Fibroblast of lung (primary cell): ENCODE measurements at places on chromosomes 16 and 17. TPM values are rescaled to one million over a fixed set of nuclear protein-coding genes. Genes with fewer than 3 reads are reported as not detected.

- peak; percentile 92 for DNase-seq
- no peak overlapping the region for H3K4me3 ChIP-seq
- no peak overlapping the region for H3K27ac ChIP-seq
- H3K27me3 ChIP-seq: no peaks in the 10 kb centered on the region
- no peaks in the 10 kb centered on the region for H3K4me1 ChIP-seq
- H3K36me3 ChIP-seq: no peaks in the 10 kb centered on the region
These were observed 10.3 kb upstream of the MED13 start for GRCh38 chr17:62075308-62075815.

DNA sequence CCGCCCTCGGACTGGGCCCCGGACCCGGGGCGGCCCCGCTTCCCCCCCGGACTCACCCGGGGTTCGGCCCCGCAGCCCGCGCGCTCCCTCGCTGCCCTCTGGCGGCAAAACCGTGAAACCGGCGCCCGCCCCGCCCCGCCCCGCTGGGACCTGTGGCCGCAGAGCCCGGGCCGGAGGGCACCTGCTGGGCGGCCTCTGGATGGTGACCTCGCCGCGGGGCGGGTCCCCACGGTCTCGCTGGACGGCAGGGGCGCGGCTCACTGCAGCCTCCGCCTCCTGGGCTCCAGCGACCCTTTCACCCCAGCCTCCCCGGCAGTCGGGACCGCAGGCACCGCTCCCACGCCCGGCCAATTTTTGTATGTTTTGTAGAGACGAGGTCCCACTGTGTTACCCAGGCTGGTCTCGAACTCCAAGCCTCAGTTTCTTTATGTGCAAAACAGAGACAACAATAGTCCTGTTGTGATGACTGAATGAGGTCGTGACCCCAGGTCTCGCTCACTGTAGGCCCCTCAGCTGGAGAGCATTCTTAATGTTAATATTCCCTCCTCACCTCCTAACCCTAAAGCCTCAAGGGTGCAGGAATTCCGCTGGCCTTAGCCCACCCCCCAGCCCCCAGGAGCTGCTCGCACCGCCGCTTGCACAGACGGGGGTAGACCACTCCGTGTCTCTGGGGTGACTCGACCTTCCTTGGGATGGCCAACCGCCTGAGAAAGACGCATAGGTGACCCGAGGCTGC lies 33.7 kb upstream of the RPH3AL start:
- no peaks in the 10 kb centered on the region for H3K36me3 ChIP-seq
- H3K4me3 ChIP-seq: no peak overlapping the region
- no peaks in the 10 kb centered on the region for H3K27me3 ChIP-seq
- no peak overlapping the region for H3K27ac ChIP-seq
- no peaks in the 10 kb centered on the region for H3K4me1 ChIP-seq

- no peaks in the 10 kb centered on the region for H3K4me1 ChIP-seq
- no peak overlapping the region for H3K27ac ChIP-seq
- no peak for DNase-seq
- no peaks in the 10 kb centered on the region for H3K36me3 ChIP-seq
These were observed 395.1 kb downstream of the SEC14L1 start for GRCh38 chr17:77535892-77536291.

DNA sequence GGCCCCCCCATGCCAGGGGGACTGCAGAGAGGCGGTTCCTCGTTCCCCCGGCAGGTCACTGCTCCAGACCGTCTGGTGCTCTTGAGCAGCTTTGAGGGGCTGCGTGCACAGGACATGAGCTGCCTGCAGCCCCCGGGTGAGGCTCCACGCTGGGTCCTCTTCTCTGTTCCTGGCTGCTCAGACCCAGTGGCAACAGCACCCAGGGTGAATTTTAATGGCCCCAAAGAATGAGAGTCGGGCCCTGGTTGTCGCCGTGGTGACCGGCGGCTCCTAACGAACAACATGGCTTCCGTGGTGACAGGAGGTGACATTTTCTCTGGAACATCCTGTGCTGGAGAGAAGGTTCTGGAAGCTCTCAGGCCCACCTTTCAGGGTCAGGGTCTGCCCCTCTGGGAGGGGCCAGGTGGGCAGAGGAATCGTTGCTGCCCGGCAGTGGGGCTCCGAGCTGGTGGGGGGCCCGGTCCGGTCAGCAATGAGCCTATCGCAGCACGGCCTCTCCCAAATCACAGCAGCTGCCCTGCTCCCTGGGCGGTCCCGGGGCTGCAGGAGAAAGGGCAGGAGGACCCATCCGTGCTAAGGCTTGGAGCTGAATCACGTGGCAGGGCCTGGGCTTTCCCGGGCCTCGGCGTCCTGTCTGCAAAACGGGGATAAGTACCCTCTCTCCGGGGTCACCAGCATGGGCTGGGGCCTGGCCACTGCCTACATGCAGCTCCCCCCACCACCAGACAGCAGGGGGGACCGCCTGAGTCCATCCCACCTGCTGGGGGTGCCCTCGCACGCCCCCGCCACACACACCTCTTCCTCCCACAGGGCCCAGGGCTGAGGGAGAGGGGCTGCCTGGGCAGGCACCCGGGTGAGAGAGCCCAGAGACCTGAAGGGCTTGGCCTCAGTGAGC lies 3.4 kb upstream of the C1QTNF8 start:
- no peak overlapping the region for H3K27ac ChIP-seq
- no peaks in the 10 kb centered on the region for H3K4me1 ChIP-seq
- no peaks in the 10 kb centered on the region for H3K36me3 ChIP-seq

DNA sequence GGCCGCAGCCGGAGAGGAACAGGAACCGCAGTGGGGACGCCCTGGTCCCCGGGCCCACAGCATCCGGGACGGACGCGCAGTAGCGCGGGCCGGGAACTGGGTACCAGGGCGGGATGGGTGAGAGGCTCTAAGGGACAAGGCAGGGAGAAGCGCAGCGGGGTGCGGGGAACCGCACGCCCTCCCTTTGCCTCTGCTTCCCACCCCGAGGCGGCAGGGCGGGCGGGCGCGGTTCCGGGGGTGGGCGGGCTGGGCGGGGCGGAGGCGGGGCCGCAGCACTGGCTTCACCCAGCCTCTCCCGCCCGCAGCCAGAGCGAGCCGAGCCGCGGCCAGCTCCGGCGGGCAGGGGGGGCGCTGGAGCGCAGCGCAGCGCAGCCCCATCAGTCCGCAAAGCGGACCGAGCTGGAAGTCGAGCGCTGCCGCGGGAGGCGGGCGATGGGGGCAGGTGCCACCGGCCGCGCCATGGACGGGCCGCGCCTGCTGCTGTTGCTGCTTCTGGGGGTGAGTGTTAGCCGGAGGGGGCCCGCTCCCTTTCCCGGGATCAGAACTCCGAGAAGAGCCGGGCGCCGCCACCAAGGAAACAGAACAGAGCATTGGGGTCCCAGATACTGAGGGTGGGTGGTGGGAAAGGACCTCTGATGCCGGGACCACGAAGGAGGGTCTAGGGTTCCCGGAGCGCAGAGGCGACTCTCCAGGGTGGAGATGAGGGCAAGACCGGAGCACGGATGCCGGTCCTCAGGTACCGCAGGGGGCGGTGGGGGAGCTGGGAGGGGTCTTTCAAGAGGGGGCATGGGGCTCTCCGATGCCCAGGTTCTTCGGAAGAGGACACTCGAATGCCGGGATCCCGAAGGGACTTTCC lies at the start of gene NGFR:
NGFR (plus strand) TSS at position 308 of the 856 bp plus-strand sequence; CDS start at position 433, 125 bp downstream.
- peaks cover 44% of the 10 kb centered on the region for H3K27me3 ChIP-seq
- DNase-seq: peak; percentile 45
- peak within 1 kb of the TSS; percentile 28 for H3K4me3 ChIP-seq
- no peak within 1 kb of the TSS for H3K27ac ChIP-seq
- no peaks in the 10 kb centered on the region for H3K36me3 ChIP-seq

- no peak for DNase-seq
- peaks cover 5% of the 10 kb centered on the region for H3K4me1 ChIP-seq
These were observed 5.2 kb upstream of the CDC42EP4 start for GRCh38 chr17:73316919-73317505.

DNA sequence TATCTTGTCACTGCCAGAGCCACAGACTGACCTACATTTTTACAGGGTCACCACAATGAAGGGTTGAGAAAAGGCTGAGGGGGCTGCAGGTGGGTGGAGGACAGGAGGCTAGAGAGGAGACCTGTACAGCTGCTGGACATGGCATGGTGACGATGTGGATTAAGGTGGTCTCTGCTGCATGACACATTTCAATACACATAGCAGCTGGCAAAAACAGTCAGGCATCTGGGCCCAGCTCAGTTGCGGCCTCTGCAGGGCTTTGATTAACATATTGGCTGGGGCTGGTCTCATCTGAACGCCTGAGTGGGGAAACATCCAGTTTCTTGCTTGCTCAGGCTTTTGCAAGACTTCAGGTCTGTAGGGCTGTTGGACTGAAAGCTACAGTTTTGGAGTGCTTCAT lies 265.4 kb upstream of the FOXF1 start:
- H3K27ac ChIP-seq: no peak overlapping the region
- no peak for DNase-seq
- no peak overlapping the region for H3K4me3 ChIP-seq
- H3K4me1 ChIP-seq: no peaks in the 10 kb centered on the region

- H3K27me3 ChIP-seq: no peaks in the 10 kb centered on the region
- H3K36me3 ChIP-seq: no peaks in the 10 kb centered on the region
- DNase-seq: no peak
- no peaks in the 10 kb centered on the region for H3K4me1 ChIP-seq
- H3K4me3 ChIP-seq: no peak overlapping the region
These were observed 941.0 kb downstream of the KCNJ2 start for GRCh38 chr17:71110326-71110725.

DNA sequence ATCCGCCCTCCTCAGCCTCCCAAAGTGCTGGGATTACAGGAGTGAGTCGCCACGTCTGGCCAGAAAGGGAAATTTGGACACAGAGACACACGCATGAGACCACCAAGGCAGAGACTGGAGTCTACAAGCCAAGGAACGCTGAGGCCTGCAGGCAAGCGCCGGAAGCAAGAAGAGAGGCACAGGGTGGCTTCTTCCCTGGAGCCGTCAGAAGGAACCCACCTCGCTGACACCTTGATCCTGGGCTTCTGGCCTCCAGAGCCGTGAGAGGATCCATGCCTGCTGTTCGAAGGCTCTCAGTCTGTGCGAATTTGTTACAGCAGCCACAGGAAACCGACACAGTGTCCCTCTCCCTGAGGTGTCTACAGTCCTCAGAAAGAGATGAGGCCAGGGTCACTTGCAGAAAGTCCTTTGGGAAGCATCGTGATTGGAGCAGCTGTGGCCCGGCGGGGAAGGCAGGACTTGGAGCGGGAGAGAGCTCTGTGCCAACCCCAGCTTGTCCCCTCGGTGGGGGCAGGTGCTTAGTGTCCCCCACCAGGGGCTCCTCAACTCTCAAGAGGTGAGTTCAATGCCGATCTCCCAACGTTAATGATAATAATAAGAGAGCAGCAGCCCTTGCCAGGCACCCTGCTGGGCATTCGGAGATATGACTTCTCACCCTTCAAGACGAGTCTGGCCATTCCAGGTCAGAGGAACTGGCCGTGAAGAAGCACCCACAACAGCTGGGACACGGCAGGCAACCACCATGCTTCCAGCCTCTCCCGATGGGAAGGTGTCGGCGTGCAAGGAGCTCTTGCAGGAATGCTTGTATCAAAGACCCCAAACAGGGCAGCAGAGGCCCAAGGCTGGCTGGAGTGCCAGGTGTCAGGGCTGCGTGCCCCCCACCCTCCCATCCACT lies 68.4 kb upstream of the TNRC6C start:
- no peak for DNase-seq
- H3K36me3 ChIP-seq: no peaks in the 10 kb centered on the region
- H3K4me1 ChIP-seq: no peaks in the 10 kb centered on the region
- H3K4me3 ChIP-seq: no peak overlapping the region

GRCh38 chr17:72240333-72240732 lies 119.5 kb downstream of the SOX9 start:
- DNase-seq: no peak
- H3K36me3 ChIP-seq: no peaks in the 10 kb centered on the region
- no peak overlapping the region for H3K27ac ChIP-seq
- H3K27me3 ChIP-seq: no peaks in the 10 kb centered on the region
- no peaks in the 10 kb centered on the region for H3K4me1 ChIP-seq

Gene DNAH9
- polyA plus RNA-seq: not detected in 2 replicates
